ENCODE measurements at places on chromosomes 7 and 10.

- DNase-seq = no peak
Measured at GRCh38 chr7:106952658-106953231, 87.7 kb downstream of the PIK3CG start.

DNA sequence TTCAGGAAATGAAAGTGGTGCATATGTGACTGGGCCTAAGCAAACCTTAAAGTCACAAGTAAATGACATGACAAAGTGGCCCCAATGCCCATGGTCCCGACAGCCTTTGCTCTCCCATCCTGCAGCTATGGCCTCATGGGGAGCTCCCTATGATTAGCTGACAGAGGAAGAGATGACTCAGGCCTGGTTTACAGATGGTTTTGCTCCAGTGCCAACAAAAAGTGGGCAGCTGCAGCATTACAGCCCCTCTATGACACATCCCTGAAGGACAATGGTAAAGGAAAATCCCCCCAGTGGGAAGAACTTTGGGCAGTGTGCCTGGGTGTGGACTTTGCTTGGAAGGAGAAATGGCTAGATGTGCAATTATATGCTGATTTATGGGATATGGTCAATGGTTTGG is 105.1 kb upstream of the ADCY1 start:
- DNase-seq = no peak

DNA sequence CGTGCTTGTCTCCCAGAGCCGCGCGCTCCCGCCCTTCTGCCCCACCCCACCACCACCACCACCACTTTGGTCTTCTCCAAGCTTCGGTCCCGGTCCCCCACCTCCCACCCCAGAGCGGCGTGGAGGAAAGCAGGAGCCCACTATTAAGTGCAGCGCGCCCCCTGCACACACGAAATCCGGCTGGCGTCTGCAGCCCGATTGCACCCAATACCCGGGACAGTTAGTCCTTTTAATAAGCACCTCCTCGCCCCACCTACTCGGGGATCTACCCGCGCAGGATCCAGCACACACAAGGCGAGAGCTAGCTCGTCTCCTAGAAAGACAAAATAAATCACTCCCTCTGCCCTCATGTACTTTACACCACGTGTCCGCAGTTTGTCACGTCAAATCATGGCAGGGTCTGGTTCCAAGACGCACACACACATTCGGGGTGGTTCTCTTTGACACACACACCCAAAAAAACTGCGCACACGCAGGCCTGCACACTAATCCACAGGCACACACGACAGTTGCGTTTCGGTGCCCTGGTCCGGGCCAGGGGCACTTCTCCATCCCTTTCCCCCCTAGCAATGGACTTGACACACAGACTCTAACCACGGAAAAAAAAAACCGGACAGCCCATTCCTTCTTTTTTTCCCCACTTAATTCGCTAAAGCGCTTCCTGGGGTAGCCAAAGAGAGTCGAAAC is 1.6 kb downstream of the SFMBT2 start:
- DNase-seq = no peak

DNA sequence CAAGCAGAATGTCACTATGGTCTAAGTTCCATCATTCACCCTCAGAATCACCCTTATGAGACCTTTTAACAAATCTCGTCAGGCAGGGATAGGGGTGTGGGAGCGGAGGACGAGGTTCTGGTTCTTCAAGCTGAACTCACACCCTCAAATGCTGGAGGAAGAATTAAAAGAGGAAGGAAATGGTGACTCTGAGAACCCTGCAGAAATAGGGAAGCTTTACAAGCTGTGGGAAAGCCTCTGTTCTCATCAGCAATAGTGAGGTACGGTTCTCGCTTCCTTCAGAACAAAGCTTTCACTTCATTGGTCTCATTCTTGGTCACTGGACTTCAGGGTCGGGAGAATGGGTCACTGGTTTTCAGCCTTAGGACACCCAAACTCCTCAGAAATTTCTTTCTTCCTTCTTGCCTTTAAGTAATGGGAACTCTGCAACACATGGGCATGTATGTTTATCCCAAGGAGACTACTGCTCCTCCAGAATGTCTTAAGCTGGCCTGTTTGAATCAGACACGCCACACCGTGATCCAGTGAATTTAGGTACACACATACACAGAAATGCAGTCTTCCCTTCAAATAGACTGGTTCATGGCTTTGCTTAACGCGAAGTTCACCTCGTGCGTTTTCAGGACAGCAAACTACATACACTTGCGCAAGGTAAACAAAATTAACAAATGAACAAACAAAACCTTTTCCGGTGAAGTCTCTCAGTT is 226.0 kb downstream of the SFMBT2 start:
- DNase-seq = no peak

DNA sequence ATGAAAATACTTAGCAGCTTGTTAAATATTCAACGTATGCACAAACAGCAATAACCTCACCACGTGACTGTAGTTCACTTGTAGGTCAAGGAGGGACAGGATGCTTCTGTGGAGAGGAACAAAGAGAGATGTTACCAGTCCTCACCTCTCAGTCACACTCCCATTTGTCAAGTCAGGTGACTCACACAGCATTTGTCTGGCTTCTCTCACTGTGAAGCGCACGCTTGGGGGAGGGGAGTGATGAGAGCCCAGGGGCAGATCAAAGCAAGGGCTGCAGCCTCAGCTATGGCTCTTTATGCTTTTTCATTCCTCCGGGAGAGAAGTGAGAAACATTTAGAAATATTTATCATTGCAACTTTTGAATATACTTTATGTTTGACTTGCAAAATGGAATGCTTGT is 2.9 kb upstream of the RBM20 start:
- DNase-seq = no peak

DNA sequence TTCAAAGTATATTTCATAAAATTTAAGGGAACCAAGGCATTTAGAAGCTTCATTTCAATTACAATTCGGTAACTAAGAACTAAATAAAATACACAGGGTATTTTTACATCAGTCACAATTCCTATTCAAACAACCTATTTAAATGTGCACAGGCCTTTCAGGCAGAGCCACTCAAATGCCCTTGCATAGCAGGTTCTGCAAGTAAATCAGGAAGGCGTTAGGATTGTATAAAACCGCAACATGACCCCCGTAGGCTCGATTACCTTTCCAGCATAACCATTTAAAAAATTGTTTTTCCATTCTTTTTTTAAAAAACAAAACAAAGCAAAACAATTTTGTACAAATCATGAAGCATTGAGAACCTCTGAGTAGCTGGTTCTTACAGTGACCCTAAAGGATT is 289.9 kb upstream of the SP8 start:
- DNase-seq = no peak

GRCh38 chr7:151167197-151167961 is at the start of gene GBX1:
Gene GBX1, minus strand, starts transcription at chr7:151167694. Its CDS starts 146 bp downstream, at chr7:151167548.
- DNase-seq = no peak

- DNase-seq = no peak
Measured at GRCh38 chr7:146119002-146119401, 2.4 kb downstream of the CNTNAP2 start.

DNA sequence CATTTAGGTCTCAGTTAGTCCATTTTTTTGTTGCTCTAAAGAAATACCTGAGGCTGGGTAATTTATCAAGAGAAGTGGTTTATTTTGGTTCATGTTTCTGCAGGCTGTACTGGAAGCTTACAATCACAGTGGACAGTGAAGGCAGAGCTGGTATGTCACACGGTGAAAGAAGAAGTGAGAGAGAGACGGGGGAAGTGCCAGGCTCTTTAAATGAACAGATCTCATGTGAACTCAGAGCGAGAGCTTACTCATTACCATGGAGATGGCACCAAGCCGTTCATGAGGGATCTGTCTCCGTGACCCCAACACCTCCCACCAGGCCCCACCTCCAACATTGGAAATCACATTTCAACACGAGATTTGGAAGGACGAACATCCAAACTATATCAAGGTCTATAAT is 18.9 kb upstream of the PNLIPRP3 start:
- no peak for DNase-seq

- DNase-seq = no peak
Measured at GRCh38 chr7:71015252-71015900, 116.6 kb upstream of the GALNT17 start.

DNA sequence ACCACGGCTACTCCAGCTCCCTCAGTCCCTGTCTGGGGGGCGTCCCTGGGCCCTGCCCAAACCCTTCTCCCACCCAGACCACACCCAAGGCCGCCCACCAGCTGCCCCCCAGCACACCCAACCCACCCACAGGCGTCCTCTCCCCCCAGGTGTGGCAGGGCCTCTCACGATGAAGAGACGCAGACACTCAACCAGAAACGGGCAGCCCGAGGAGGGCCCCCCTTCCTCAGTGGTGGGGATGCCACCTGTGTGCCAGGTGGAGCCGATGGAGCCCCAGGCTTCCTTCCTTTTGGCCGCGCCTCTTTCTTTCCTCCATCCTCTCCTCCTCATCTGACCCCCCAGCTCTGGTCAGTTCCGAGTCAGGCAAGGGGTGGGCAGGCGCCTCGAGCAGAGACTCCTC is 28.7 kb downstream of the ADGRA1 start:
- no peak for DNase-seq
